ENCODE measurements at places on chromosomes 12 and 14.
A peak's percentile ranks its signal among the peaks of the same experiment; 100 is the strongest.

- no peak for DNase-seq
Measured at GRCh38 chr12:19373586-19373985, 65.7 kb upstream of the AEBP2 start.

GRCh38 chr14:103115845-103116572 lies 7.3 kb upstream of the TNFAIP2 start:
- no peak for DNase-seq

DNA sequence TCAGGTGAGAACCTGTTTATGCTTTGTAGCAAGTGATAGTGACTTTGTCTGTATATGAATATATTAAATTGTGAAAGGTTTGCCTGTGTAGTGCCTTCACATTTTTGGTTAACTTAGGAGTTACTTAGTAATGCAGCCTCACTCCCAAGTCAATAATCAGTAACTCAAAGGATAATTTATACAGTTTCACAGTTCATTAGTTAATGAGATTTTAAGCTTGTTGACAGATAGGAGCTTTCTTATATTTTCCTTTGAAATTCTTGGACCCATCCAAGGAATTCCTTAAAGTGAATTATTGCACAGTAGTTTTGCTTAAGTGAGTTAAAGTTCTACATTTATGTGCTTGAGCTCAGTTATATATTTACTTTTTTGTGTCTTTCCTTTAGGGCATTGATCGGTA lies 50.7 kb downstream of the UTP20 start:
- DNase-seq, result no peak

DNA sequence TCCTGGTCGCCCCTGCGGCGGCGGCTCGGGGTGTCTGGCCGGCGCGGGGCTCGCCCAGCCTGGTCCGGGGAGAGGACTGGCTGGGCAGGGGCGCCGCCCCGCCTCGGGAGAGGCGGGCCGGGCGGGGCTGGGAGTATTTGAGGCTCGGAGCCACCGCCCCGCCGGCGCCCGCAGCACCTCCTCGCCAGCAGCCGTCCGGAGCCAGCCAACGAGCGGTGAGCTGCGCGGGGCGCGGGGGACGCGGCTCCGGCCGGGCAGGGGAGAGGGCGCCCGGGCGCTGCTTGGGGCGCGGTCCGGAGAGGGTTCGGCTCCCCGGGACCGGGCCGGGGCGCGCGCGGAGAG lies at the start of gene LGALS3:
Gene LGALS3 (plus strand): TSS at position 167 of the 342 bp plus-strand sequence. CDS start 8,122 bp downstream, outside the sequence.
- peak; percentile 84 for DNase-seq

- peak; percentile 79 for DNase-seq
Measured at GRCh38 chr12:120654656-120655055, 14.2 kb downstream of the CABP1 start.

DNA sequence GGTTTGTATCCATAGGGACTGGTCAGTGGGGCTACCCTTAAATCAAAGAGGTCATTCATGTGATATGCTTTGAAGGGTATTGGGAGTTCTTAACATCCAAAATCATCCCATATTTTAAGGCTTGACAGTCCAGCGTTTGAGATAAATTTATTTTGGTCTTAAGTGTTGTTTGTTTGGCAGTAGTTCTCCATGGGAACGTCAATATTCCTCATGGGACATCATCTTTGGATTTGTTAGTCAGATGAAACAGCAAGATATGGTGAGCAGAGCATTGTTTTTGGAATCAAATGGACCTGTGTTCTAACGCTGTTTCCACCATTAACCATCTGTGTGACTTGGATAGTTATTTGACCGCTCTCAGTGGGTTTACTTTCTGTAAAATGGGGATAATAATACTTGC lies 45.9 kb upstream of the GSG1 start:
- no peak for DNase-seq

DNA sequence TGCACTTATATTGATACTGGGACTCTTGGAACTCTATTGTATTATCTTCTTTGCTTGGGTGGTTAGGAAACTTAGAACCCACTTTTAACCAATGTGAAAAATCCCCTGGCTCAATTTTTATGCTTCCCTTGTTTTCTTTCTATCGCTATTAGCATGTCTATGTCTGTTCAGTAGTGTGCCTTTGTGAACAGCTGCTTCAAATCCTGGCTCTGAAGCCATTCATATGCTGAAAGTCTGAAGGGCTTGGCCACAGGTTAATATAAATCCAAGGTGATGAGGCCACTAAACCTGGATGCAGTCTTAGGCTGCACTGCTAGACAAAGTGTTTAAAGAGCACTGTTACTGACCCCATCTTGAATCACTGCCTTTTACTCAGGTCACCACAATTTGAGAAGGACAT lies 94.9 kb upstream of the RIC8B start:
- DNase-seq, result no peak

DNA sequence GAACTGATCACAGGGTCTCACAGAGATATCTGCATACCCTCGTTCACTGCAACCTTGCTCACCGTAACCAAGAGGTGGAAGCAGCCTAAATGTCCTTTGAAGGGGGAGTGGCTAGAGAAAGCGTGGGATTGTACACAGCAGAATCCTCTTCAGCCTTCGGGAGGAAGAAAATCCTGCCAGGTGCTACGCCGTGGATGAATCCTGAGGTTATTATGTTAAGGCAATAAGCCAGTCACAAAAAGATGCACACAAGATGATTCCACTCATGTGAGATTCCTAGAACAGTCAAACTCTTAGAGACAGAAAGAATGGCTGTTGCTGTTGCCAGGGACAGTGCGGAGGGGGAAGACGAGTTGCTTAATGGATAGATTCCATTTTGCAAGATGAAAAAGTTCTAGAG lies 39.6 kb upstream of the SFSWAP start:
- no peak for DNase-seq

DNA sequence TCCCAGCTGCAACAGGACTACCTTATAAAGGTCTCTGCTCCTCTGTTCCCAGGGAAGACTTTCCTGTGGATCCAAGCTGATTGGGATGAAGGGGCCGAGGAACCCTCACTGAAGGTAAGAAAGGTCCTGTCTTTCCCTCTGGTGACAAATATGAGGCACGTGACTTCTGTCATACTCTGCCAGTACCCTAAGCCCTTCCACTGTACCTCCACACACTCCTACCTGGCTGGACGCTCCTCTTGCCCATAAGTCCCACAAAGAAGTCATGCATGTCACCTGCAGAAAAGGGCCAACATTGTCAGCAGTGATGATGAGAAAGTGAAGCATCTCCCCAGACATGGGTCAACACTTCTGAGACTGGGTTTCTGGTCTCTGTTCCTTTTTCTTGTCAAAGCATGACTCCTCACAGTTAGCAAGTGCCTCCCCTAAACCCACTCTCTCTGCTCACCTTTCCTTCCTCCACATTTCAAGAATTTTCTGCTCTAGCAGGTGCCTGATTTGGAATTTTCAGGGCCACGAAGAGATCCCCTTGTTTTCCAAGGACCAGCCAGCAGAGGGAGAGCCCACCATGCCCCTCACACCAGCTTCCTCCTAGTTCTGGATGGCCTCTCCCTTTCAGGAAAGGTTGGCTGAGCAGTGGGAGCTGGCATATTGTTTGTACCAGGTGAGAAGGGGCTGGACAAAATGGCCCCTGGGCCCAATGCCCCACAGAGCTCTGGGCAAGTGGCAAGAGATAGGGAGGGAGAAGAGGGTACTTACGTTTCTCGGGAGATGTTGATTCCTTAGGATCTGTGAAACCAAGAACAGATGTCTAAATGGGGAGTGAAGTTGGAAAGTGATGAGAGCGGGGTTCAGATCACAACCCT lies 3.5 kb downstream of the TAC3 start:
- DNase-seq, result no peak

GRCh38 chr12:119020406-119021360 lies 39.3 kb downstream of the SRRM4 start:
- DNase-seq, result peak; percentile 17

DNA sequence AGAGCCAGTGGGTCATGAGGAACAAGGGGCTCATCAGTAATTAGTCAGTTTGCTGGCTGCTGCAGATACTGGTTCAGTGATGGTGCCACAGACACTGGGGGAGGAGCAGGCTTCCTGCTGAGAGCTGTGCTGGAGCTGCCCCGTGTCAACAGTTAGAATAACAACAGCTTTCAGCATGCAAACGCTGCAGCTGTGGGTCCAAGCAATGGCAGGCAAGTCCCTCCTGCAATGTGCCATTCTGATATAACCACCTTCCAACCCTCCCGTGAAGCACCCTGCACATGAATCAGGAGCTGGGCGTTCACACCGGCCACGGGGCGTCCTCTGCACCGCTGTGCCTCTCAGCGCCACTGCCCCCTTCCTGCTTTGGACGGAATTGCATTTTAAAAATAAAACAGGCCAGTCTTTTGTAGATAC lies 258.4 kb upstream of the SFSWAP start:
- DNase-seq, result no peak

GRCh38 chr12:129959889-129960288 lies 56.1 kb upstream of the TMEM132D start:
- no peak for DNase-seq

DNA sequence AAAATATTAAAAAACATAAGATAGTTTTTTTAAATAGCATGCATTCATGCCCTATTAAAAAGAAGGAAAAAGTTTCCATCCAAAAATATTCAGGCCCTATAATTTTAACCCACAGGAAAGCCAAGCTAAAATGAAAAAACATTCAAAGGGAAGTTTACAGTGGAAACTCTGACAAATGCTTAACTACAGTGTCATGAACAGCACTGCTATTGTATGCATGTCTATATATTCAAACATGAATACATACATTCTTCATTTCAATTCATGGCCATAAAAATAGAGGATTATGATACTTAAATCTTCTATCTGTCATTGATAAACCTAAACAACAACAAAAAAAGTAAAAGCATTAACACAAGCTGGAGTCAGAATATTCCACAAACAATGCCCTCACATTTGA lies 67.4 kb downstream of the PPP2R5E start:
- no peak for DNase-seq

GRCh38 chr14:77926942-77927341 lies 127.0 kb downstream of the ADCK1 start:
- no peak for DNase-seq

- no peak for DNase-seq
Measured at GRCh38 chr14:33465846-33466700, 484.8 kb downstream of the EGLN3 start.

Data from left ventricle myocardium inferior (tissue), 1 donor.